Activated T-helper 2 cell treated with anti-CD3 and anti-CD28 coated beads, Interferon-gamma antibody, Interleukin-2, Interleukin-4, amounts not matched to agents 10 μg/mL and 5 μg/mL and 100 μg/mL, durations not matched to agents 14 hours and 24 hours and 36 hours (primary cell): ENCODE measurements at places on chromosomes 12 and 14.
A peak's percentile ranks its signal among the peaks of the same experiment; 100 is the strongest.

DNA sequence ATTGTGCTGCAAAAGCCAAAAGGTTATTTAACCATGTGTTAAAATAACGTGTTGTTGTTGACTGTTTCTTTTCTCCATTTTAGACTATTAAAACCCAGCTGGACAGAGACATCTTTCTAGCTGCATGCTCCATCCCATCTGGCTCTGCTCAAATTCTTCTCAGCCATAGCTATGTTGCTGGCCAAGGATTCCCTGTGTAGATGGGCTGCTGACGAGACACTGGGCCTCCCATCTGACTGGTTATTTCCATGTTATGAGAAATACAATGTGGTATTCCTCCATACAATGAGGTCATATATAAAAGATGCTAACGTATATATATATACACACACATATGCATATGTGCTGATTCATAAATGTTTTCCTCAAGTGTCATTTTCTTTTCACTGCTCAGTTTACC, 30.1 kb downstream of the MED13L start:
- no peak for DNase-seq

DNA sequence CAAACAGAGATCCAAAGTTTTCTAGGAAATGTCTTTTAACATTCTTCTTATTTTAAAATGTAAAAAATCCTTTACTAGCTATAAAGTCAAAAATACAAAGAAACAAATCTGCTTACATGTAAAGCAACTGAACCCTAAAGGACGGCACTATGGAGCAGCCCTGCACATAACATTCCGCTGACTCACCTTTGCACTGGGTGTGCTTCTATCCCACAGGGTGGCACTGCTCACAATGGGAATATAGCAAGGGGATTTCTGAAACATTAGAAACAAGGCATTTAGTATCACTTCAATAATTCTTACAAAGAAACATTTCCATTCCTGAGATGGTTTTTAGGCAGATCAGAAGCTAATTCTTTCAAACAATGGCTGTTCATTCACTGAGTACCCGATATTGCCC, 94.3 kb downstream of the C12orf42 start:
- no peak for DNase-seq

DNA sequence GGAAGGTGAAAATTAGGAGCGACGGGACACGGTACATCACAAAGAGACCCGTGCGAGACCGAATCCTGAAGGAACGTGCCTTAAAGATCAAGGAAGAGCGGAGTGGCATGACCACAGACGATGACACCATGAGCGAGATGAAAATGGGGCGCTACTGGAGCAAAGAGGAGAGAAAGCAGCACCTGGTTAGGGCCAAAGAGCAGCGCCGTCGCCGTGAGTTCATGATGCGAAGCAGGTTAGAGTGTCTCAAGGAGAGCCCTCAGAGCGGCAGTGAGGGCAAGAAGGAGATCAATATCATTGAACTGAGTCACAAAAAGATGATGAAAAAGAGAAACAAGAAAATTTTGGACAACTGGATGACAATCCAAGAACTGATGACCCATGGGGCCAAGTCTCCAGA, 385.3 kb downstream of the PDZRN4 start:
- DNase-seq, result no peak

DNA sequence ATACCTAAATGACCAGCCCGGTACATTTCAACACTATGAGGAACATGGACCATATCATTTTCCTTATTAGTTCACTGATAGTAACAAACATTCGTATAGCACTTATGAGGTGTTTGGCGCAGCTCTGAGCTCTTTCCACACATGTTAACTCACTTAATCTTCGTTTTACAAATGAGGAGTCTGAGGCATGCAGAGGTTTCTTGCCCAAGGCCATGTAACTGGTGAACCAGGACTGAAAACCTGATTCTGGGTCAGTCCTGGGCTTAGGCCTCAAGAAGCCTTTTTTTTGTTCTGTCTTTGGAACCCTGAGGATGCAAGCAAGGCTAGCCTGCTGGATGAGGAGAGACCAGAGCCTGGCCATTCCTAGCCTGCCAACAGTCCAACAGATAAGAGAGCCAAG, 55.0 kb downstream of the C14orf132 start:
- no peak for DNase-seq

DNA sequence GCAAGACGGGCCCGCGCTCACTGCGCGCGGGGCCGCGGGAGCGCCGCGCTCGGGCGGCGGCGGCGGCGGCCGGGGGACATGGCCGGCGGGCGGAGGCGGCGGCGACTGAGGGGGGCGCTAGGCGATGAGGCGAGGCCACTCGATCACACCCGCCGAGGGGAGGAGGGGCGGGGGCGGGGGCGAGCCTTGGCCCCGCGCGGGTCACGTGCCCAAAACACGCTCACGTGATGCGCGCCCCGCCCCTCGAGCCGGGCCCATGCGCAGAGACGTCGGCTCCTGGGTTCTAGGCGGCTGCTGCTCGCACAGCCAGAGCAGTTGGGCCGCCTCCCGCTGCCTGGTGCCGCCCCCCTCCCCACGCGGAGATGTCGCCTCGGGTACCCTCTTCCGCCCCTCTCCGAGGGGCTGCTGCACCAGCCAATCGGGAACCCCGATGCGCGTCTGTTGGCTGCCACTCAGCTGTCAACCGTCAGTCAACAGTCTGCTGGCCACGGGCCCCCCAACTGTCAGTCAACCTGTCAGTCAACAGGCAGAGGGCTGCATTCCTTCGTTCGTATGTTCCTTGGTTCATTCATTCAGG, at the start of gene SPPL3:
Gene SPPL3, minus strand, starts transcription at position 162 of the 577 bp plus-strand sequence. CDS start 491 bp downstream, outside the sequence.
- peak; percentile 88 for DNase-seq

DNA sequence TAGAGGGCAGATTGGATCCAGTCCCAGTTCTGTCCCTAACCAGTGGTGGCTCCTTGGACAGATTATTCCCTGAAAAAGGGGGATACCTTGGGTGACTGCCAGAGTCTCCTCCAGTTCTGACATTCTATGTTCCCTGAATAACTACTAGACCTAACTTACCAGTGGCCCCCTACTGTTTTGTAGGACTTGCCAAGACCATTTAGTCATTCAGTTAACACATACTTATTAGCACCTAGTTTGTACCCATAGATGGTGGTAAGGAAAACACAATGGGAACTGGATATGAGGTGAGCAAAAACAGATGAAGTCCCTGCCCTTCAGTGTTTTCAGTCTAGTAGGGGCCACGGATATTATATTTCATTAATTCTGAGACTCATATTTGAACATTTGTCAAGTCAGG, 3.5 kb downstream of the PRPF40B start:
- no peak for DNase-seq

- no peak for DNase-seq
Observed at GRCh38 chr12:25979563-25979962, 21.1 kb downstream of the RASSF8 start.

- no peak for DNase-seq
Observed at GRCh38 chr12:30763053-30763452, 8.3 kb upstream of the CAPRIN2 start.

DNA sequence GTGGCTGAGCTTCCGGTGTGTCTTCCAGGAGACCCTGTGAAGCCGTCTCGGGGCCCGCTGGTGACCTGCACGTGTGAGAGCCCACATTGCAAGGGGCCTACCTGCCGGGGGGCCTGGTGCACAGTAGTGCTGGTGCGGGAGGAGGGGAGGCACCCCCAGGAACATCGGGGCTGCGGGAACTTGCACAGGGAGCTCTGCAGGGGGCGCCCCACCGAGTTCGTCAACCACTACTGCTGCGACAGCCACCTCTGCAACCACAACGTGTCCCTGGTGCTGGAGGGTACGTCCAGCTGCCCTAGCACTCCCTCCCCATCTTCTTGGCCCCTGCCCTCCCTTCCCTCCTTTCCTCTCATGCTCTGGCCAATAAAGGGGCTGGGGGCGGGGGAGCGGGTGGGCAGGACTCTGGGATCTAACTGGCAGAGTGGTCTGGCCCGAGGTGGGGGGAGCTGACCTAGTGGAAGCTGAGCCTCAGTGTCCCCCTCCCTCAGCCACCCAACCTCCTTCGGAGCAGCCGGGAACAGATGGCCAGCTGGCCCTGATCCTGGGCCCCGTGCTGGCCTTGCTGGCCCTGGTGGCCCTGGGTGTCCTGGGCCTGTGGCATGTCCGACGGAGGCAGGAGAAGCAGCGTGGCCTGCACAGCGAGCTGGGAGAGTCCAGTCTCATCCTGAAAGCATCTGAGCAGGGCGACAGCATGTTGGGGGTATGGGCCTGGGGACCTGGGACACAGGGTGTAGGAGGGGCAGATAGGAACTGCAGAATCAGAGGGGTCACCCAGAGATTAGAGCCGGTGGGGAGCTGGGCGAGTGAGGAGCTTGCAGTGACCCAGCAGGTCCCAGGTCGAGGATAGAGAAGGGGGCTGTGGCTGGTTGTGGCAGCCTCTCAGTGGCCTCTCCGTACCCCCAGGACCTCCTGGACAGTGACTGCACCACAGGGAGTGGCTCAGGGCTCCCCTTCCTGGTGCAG, 6.0 kb downstream of the ACVRL1 start:
- DNase-seq, result no peak

GRCh38 chr12:121132601-121133481, at the start of gene P2RX7:
TSS of gene P2RX7 (plus strand) at chr12:121132876. CDS start at chr12:121132971, 95 bp downstream.
- DNase-seq, result peak; percentile 22

DNA sequence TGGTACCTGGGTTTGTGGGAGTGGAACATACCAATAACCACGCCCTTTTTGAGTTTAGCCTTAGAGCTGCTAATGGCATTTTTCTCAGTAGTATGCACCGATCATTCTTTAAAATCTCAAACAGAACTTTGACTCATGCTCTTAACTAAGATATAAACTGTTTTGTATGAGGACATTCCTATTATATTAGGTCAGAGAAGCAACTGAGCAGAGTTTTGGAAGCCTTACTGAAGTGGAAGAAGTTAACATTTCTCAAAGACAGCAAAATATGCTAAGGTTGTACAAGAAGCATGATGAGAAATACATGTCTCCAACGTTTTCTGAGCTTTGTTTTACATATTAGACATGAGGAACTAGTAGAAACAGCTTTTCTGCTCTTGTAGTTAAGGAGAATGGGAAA, 819.2 kb downstream of the FSCB start:
- DNase-seq, result no peak

GRCh38 chr12:52223406-52224039, 9.5 kb upstream of the KRT7 start:
- no peak for DNase-seq

DNA sequence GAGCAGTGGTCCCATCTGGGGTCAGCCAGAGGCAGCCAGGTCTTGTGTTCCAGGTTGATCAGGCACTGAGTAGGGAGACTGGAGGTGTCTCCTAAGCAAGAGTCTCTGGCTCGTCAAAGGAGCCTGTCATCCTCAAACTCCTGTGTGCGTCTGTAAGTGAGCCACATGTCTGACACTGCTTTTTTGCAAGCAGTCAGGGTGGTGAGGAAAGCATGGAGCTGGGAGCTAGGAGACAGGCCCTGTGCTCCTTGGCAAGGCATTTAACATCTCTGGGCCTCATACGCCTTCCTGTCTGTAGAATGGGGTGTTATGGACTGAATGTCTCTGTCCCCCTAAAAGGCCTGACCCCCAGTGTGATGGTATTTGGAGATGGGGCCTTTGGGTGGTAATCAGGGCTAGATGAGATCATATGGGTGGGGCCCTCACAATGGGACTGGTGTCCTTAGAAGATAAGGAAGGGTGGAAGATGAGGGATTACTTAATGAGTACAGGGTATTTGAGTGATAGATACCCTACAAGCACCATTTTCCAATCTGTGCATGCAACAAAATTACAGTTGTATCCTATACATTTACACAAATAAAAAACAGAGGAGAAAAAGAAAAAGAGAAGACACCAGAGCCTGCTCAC, 53.0 kb downstream of the ARL6IP4 start:
- DNase-seq, result no peak

DNA sequence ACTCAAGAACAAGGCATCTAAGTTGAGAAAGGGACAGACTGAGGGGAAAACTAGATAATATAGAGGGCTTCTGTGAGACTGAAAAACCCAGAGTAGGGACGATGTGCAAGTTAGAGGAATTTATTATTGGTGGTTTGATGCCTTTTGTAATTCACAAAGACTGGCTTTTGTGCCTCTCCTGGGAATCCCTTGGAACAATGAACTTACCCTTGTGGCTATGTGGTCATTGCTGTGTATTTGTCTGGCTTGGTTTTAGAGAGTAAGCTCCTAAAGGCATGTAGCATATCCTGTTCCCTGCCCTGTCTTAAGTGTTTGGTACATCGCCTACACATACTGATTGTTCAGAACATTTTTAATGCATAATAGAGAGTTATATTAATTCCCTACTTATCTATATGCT, 26.6 kb downstream of the DCN start:
- no peak for DNase-seq

DNA sequence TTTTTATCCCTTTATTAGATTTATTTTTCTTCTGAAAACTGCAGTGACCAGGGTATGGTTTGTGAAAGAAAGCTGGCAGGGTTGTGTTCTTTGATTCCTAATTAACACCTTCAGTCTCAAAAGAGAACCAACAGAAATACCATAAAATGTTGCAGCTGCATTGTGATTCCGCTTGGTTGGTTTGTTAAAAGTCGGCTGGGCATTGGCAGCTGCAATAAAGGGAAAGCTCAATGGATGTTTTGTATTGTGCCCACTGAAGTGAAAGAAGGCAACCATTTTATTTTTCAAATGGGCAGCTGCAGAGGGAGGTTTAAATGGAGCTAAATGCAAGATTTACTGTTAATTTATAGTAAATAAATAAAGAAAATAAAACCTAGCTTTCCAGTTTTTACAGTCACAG, 16.7 kb downstream of the LGR5 start:
- DNase-seq, result no peak

DNA sequence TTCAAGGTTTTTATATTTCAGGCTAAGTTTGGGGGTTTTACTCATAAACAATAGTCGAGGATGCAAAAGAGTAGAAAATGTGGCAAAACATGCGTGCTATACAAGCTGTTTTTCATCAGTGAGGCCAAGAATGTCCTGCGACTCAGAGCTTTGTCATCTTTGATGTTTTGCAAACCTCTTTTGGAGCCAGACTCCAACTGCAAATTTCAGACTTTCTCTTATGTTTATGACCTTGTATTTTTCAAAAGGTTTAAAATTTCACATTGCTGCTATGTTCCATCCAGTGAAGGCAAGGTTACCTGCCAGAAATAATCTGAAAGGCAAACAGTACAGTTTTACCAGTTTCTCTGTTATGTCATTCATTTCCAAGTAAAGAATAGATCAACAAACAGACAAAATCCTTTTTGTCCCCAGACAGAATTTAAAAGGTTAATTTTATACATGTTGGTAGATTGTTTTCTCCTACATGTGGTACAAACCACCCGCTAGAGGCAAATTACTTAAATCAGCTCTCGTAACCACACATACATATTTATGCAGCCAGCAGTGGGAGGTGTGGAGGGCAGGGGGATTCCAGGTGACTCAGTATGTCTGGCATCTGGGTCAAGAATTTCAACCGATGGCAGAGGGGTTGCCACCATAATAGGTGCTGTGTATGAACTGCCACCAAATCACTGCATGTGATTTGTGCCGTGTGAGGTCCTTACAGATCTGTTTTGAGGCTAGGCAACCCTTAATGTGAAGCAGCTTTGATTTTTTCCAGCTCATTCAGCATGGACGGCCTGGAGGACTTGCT, 119.8 kb upstream of the CPM start:
- no peak for DNase-seq

- DNase-seq, result no peak
Observed at GRCh38 chr14:55746558-55746957, 166.6 kb downstream of the KTN1 start.

DNA sequence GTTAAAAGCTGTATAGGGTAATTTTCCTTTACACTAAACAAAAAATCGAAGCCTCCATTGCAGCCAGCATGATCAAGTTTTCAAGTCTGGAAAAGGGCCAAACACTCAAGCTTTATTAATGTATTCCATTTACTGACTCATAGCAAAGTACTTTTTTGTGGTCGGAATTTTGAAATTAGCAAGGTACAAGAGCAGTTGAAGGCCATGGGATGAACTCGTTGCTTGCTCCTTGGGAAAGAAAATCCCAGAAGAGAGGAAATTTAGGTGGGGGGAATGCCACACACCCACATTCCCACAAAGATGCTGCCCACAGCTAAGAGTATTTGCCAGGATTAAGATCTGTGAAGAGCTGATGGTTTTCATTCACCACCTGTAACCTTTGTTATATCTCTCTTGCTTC, 333.7 kb downstream of the EGLN3 start:
- no peak for DNase-seq
